ENCODE measurements at places on chromosomes 3 and 15. TPM values are rescaled to one million over a fixed set of nuclear protein-coding genes. Genes with fewer than 3 reads are reported as not detected.

Gene CDV3
- total RNA-seq = 145 TPM

Gene MOBP
- not detected for total RNA-seq

GRCh38 chr3:141812586-141812985 lies 49.4 kb downstream of the GRK7 start:
- DNase-seq = no peak

GRCh38 chr3:43185274-43185982 lies 79.5 kb upstream of the POMGNT2 start:
- DNase-seq = no peak

DNA sequence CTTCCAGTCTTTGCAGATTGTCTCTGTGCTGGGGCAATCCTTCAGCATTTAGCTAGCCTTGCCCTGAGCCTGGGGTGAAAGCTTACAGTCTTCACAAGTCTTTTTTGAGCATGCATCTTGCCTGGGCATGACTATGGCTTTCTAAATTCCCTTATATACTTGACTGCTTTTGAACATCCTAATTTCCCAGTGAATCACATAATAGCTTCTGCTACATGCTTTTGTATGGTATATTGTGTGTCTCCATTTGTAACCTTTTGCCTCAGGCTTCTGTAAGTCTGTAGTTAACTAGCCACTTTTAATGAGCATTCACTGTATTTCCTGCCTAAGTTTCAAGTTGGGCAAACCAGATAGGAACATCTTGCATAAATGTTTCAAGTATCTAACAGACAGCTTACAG lies 76.8 kb downstream of the CHCHD4 start:
- no peak for DNase-seq

All from Right ventricle myocardium superior (tissue), 1 donor.